ENCODE measurements at places on chromosomes 7 and 10. TPM values are rescaled to one million over a fixed set of nuclear protein-coding genes. Genes with fewer than 3 reads are reported as not detected.

DNA sequence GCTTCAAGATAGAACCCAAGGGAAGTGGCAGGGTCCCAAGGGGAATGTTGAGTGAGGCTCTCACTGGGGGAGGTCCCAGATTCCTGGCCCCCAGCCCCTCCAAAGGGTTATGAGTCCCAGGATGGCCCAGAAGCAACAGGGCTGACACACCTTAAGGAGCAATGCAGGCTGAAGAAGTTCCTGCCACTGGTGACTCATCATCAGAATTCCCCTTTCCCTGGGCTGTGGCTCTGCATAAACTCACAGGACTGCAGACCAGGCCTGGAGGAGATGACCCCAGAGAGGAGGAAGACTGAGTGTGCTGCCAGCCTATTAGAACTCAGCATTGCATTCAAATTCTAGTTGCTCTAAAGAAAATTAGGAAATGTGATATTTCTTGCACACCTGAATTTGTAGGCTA is 126.7 kb downstream of the DPP6 start:
- H3K27ac ChIP-seq, result no peak overlapping the region
- no peaks in the 10 kb centered on the region for H3K36me3 ChIP-seq
- DNase-seq, result no peak
- no peaks in the 10 kb centered on the region for H3K4me1 ChIP-seq

SLC26A3 gene
- total RNA-seq, result 52.4 TPM

HOXA5 gene
- total RNA-seq, result 42.2 TPM

SNX13 gene
- total RNA-seq, result 43.7 TPM

GRCh38 chr7:55128693-55129394 is 110.0 kb downstream of the EGFR start:
- H3K4me1 ChIP-seq, result peaks cover 78% of the 10 kb centered on the region
- no peak for DNase-seq
- H3K27me3 ChIP-seq, result no peaks in the 10 kb centered on the region
- H3K27ac ChIP-seq, result peak overlapping the region; percentile 86
- H3K4me3 ChIP-seq, result no peak overlapping the region

- H3K36me3 ChIP-seq, result no peaks in the 10 kb centered on the region
- H3K4me1 ChIP-seq, result no peaks in the 10 kb centered on the region
- no peak for DNase-seq
- no peak overlapping the region for H3K27ac ChIP-seq
- H3K27me3 ChIP-seq, result no peaks in the 10 kb centered on the region
Measured at GRCh38 chr10:63390521-63390920, 75.3 kb downstream of the JMJD1C start.

- no peak overlapping the region for H3K27ac ChIP-seq
- no peaks in the 10 kb centered on the region for H3K27me3 ChIP-seq
- no peak overlapping the region for H3K4me3 ChIP-seq
- no peaks in the 10 kb centered on the region for H3K36me3 ChIP-seq
- DNase-seq, result no peak
Measured at GRCh38 chr10:126944191-126944590, 39.0 kb downstream of the DOCK1 start.

DNA sequence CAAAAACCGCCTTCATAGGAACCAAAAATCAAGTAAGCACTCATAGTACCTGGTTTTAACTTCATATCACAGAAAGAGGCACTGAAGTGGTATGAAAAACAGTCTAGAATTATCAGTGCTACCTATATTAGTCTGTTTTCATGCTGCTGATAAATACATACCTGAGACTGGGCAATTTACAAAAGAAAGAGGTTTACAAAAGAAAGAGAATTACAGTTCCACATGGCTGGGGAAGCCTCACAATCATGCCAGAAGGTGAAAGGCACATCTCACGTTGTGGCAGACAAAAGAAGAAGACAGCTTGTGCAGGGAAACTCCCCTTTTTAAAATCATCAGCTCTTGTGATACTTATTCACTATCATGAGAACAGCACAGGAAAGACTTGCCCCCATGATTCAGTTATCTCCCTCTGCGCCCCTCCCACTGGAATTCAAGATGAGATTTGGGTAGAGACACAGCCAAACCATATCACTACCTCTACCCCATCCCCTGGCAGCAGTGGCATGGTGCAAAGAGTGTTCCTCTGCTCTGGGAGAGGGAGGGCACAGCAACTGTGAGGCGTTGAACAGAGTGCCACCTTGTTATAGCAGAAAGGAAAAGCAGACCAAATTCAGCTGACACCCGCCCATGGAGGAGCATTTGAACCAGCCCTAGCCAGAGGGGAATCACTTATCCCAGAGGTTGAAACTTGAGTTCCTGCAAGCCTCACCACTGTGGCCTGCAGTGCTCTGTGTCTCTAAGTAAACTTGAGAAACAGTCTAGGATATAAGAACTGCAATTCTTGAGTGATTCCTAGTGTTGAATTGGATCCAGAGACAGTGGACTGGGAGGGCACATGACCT is 61.9 kb upstream of the PTPRZ1 start:
- no peak for DNase-seq
- H3K4me1 ChIP-seq, result no peaks in the 10 kb centered on the region
- H3K27me3 ChIP-seq, result no peaks in the 10 kb centered on the region

RBP4 gene
- not detected for total RNA-seq

- DNase-seq, result no peak
- H3K36me3 ChIP-seq, result no peaks in the 10 kb centered on the region
- H3K27me3 ChIP-seq, result no peaks in the 10 kb centered on the region
- no peaks in the 10 kb centered on the region for H3K4me1 ChIP-seq
- no peak overlapping the region for H3K27ac ChIP-seq
Measured at GRCh38 chr7:20642166-20642565, 26.7 kb downstream of the ABCB5 start.

- H3K27me3 ChIP-seq, result no peaks in the 10 kb centered on the region
- DNase-seq, result no peak
- no peak overlapping the region for H3K27ac ChIP-seq
- H3K36me3 ChIP-seq, result no peaks in the 10 kb centered on the region
Measured at GRCh38 chr10:109393425-109393824, 529.9 kb downstream of the XPNPEP1 start.

AP3M1 gene
- 20.9 TPM for total RNA-seq

DNA sequence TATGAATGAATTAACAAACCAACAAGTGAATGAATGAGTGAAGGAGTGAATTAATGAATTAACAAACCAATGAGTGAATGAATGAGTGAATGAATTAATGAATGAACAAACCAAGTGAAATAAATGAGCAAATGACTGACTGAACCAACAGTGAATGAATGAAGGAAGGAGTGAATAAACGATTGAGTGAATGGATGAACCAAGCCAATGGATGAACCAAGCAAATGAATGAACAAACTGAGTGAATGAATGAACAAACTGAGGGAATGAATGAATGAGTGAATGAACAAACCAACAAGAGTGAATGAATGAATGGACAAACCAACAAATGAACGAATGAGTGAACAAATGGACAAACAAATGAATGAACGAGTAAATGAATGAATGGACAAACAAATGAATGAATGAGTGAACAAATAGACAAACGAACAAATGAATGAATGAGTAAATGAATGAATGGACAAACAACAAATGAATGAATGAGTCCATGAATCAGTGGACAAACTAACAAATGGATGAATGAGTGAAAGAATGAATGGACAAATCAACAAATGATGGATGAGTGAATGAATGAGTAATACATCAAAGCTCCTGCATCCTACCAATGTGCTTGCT is 69.5 kb downstream of the NPTX2 start:
- H3K4me3 ChIP-seq, result no peak overlapping the region
- no peak overlapping the region for H3K27ac ChIP-seq
- no peaks in the 10 kb centered on the region for H3K36me3 ChIP-seq
- peaks cover 7% of the 10 kb centered on the region for H3K27me3 ChIP-seq

SPOCK2 gene
- total RNA-seq, result 5.7 TPM
